ENCODE measurements at places on chromosomes 1 and 21.

GRCh38 chr1:41382480-41383090, 21.4 kb downstream of the FOXO6 start:
- no peak for DNase-seq

DNA sequence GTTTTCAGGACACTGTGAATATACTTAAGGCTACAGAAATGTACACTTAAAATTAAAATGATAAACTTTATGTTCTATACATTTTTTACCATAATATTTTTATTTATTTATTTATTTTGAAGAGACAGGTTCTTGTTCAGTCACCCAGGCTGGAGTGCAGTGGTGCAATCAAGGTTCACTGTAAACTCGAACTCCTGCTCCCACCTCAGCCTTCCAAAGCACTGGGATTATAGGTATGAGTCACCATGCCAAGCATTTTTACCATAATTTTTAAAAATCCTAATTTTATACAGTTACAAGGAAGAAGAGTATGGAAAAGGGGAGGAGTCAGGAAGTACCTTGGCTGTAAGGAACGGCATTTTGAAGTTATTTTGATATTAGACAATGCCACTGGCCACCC, 23.6 kb upstream of the ANGPTL3 start:
- no peak for DNase-seq

DNA sequence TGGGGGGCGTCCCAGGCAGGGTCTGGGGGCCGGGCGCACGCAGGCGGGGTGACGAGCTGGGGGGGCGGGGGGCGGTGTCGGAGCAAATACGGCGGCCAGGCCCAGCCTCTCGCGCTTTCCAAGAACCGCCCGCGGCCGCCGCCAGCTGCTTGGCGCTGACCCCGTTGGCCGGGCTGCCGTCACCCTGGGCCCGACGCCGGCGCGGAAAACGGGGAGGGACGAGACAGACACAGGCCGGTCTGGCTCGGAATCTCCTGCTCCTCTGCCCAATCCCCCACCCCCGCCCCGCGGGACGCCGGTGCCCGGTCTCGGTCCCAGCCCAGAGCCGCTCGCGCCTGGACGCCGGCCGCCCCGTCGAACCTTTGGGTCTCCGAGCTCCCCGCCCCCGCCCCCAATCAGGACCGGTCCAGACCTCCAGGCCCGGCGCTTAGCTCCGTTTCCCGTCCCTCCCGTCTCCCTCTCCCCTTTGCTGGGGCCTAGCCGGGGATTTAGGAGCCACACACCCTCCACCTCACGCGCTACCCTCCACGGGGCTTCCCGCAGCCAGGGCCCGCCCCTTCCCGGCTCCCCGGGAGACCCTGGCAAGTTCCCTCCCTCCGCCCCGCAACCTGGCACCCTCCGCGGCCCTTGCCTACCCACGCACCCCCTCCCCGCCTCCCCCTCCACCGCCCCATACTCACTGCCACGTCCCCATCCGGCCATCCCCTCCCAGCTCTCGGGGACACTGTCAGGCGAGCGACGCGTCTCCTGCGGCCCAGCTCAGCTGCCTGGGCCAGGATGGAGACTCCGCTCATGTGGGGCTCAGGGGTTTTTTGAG, 800 bp upstream of the MMP23B start:
- no peak for DNase-seq

GRCh38 chr1:96837057-96837780, 115.6 kb downstream of the PTBP2 start:
- no peak for DNase-seq

DNA sequence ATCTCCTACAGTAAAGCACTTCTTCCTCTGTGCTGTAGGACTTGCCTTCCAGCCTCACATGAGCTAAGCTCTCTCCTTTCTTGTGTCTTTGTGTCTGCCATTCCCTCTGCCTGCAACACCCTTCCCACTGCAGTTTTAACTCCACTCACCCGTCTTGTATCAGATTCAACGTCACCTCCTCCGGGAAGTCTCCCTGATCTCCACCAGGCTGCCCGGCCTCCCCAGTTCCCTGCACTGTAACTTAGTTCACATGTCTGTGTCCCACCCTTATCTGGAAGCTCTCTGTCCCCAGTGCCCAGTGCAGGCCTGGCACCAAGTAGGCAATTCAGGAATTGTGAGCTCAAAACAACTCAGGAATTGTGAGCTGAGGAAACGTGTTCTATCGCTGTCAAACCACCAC, 96.4 kb downstream of the GLIS1 start:
- DNase-seq: no peak

DNA sequence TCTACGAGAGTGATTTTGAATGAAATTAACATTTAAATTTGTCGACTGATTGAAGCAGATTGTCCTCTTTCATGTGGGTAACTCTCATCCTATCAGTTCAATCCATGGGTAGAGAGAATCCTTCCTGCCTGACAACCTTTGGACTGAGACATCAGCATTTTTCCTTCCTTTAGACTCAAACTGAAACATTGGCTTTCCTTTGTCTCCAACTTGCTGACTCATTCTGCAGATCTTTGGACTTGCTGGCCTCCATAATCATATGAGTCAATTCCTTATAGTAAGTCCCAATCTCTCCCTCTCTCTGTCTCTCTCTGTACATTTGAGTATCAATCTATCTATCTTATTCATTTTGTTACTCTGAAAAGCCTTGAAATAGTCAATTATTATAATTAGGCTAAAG, 416.7 kb downstream of the LRRIQ3 start:
- no peak for DNase-seq

- no peak for DNase-seq
These were observed 28.5 kb downstream of the TUFT1 start for GRCh38 chr1:151568626-151569088.

DNA sequence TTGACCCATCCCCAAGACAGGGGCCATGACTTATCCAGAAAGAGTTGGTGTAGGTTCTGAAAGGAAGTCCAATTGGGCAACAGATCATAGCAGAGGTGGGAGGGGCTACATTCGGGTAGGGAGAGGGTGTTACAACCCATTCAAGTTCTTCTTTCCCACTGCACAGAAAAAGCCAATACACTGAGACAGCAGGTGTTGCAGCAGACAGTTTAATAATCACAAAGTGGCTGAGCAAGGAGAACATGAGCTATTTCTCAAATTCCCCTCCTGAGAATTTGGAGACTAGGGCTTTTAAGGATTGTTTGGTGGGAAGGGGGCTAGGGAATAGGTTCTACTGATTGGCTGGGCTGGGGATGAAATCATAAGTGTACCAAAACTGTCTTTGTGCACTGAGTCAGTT, 328.4 kb upstream of the POU3F1 start:
- no peak for DNase-seq

DNA sequence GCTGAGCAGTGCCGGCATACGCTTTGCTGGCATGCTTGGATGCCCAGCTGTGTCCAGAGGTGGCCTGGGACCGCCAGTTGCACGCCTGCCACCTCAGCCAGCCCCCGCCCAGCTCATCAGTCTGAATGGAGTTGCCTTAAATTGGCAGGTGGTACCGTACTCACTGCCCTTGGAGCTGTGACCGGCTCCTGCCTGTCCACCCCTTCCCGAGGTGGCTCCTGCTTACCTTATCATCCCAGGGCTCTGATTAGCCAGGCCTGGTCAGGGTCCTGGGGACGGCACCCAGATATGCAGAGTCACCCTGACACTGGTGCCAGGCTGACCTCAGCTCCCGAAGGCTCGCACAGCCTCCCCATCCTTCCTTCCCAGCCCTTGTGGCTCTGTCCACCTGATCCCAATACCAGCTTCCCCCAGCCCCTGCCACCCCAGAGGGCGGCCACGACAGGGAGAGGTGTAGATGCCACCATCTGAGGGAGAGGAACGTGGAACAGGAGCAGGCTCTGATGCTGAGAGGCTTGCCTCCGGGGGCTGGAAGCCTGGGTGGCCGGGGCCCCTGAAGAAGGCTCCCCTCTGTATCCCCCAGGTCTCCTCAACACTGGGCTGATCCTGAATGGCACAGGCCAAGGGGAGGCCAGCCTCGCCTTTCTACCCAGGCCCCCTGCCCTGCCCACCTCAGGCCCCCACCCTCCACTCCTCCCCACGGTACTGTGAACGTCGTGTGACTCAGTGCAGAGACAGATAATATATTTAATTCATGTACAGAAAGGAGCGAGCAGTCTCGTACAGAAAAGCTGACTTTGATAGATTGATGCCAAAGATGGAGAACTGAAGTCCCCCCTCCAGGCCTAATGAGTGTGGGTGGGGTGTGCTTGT, 27.8 kb downstream of the CDK18 start:
- no peak for DNase-seq

GRCh38 chr1:158035976-158036583, 42.6 kb downstream of the KIRREL1 start:
- no peak for DNase-seq

DNA sequence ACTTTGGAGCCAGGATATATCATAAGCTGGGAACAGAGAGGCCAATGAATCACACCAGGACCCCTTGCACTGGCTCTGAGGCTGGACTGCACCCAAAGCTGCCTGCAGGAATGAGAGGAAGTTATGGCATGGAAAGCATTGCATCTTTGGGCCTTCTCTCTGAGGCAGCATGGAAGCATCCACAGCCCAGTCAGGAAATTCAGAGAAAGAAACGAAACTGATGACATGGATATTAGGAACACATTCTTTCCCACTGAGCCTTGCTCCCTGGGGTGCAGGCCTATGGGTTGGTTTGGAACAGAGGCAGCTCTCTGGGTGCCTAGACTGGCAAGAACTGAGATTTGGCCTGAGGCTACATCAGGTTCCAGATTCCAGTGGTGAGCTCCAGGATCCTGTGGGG, 98.6 kb downstream of the NGF start:
- DNase-seq: no peak

DNA sequence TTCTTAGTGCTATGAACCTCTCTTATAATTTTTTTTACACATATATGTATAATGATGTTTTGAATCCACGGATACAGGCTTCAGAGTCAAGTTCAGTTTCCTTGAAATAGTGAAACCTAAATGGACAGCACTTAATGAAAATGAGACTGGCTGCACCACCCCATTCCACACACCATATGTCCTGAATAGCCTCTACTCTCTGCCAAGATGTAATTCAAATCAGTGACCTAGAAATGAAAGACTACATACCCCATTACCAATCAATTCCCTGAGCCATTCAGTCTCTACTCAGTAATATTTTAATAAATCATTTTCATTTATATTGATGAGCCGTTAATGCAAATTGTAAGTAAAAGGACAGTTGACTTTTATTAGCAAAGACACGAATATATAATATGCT, 614.9 kb upstream of the TMPRSS15 start:
- no peak for DNase-seq

DNA sequence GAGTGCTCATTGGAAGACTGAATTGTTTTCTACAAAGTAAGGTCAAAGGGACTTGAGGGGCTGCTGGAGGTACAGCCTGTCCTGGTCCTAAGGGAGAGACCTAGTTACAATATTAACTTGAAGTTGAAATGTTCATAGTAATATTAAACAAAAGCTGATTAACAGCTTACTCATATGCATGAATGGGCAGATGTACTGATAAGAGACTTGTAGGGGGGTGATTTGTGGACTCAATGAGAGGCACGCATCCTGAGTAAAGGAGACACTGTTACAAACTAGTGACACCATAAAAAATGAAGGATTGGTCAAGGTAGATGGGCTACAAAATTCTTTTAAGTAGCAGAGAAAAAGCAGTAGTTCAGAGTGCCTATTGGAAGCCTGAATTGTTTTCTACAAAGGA, 2.7 kb downstream of the HSD11B1 start:
- DNase-seq: no peak

GRCh38 chr1:71738256-71738655, 544.1 kb downstream of the NEGR1 start:
- no peak for DNase-seq

DNA sequence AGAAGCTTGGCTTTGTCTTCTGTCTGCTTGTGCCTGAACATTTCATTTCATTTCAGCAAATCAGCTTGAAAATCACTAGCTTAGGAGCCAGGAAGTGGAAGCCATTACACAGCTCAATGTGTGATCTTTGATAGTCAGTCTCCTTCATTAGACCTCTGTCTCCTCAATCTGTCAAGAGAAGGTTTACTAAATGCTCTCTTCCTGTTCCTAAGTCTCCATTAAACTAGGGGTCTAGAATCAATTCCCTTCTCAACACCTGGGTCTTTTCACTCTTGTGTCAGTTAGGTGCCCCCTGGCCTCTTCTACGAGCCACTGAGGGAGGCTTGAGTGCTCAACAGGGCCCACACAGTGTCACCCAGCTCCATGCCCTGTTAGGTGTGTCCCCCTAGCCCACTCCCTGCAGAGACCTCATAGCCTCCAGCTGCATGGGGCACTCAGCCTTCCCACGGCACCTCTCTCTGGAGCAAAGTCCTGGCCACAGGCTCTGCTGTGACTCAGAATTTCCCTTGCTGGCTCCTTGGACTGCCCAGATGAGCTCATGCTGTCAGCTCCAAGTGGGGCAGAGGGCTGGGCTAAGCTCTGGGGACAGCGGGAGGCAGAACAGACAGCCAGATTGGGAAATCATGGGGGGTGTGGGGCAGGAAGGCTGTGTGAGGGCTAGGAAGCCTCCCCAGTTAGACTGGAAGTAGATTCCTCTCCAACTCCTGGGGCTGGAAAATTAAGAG, 115.7 kb upstream of the IPO9 start:
- no peak for DNase-seq

DNA sequence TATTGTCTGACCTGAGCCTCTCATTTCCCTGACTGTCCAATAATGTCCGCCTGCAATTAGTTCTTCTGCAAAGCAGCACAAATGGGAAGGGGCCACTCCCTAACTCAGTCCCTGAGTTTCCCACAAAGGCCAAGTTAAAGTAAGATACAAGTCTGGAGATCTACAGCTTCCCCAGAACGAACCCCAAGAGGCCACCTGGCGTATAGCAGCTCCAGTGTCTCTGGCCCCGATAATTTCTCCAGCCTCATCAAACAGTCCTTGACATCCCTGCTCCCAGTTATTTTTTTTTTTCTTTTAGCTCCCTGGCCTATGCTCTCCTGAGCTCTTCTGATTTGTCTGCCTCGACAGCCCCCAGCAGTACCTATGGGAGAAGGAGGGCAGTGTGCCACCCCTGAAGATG, 8.1 kb upstream of the ACKR1 start:
- DNase-seq: no peak

DNA sequence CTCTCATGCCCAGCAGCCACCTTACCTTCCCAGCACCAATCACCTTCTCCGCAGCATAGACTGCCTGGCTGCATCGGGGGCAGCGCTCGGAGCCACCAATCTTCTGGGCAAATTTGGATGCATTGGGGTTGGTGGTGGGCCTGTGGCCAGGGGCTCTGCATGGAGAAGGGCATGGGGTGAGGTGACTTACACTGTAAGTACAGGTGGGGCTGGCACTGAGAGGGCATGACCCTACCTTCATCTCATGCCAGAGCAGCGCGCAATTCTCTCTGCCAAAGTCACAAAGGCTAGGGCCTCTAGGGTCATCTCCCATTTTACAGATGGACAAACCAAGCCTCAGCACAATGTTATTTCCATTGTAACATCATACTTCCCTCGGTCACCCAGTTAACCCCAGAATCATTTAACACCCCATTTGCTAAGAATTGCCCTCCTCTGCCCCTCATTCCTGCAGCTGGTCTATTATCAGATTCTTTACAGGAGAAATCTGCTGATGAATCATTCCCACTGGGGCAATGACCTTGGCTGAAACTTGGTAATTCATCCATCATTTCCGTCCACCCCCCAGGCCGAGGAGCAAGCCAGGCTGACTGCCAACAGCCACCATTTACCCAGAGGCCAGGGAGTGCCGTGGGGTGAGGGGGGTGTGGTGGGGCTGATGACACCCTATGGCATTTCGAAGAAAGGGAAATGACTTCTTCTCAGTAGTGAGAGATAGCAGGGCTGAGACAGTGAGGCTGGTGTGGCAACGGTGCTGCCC, 17.9 kb downstream of the CSRP1 start:
- no peak for DNase-seq
